Activated CD8-positive, alpha-beta memory T cell treated with anti-CD3 and anti-CD28 coated beads for 4 hours (primary cell): ENCODE measurements at places on chromosomes 2 and 18.

DNA sequence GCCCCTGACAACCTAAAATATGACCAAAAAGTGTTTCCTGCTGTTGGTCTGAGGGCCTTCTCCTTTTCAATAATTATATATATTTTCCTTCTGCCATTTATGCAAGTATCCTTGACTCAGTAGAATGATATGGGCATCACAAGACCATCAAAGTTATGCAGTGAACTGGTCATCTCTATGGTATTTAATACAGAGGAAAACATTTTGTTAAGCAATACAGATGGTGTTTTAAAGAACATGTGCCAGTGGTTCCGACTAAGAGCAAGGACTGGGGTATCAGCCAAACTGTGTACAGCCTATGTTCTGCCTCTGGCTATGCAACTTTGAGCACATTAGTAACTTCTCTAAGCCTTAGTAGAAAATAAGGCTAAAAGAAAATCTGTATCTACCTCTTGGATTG is 179.0 kb downstream of the TRABD2A start:
- DNase-seq = no peak

GRCh38 chr18:50131591-50131990 is 63.4 kb downstream of the MYO5B start:
- DNase-seq = no peak

- no peak for DNase-seq
Measured at GRCh38 chr2:225891771-225892170, 492.3 kb downstream of the NYAP2 start.

GRCh38 chr18:61963705-61964104 is 70.9 kb upstream of the RNF152 start:
- no peak for DNase-seq

GRCh38 chr2:65869296-65869695 is 436.9 kb upstream of the SPRED2 start:
- DNase-seq = no peak

- DNase-seq = no peak
Measured at GRCh38 chr18:45997700-45998151, 30.6 kb upstream of the EPG5 start.

- no peak for DNase-seq
Measured at GRCh38 chr18:11980163-11980493, 1.2 kb upstream of the IMPA2 start.

GRCh38 chr2:56292951-56293350 is 109.2 kb downstream of the CCDC85A start:
- no peak for DNase-seq

- no peak for DNase-seq
Measured at GRCh38 chr2:3299130-3299529, 78.5 kb downstream of the EIPR1 start.

DNA sequence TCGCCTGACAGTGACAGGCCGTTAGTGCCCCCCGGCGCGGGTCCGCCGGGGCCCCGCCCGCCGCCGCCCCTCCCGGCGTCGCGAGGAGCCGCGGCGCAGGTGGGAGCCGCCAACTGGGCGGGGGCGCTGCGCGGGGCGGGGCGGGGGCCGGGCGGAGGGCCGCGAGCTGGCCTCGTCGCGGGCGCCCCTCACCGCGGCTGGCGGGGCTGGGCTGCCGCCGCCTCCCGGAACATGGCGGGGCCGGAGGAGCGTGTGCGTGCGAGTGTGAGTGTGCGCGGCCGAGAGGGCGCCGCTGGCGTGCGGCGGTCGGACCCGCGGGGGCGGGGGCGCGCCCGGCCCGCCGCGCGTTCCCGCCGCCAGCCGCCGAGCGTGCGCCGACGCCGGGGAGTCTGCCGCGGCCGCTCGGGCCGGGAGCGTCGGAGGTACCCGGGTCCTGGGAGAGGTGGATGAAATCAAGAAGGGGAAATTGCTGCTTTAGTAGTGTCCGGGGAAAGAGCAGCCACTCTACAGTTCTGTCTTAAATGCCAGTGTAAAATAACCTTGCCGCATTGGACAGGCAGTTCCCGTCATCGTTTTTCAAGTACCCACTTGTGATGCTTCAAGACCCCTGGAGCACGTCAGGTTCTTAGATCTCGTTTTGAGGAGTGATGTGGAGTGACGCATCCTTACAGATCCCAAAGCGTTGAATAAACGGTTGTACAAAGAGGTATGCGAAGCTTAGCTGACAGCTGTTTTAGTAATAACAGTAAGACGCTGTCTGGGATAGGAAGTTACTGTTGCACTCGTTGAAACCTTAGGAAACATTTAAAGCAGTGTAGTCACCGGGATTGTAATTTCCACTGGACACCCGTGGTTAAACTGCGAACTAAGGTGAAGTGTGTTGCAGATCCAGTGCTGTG is 836 bp downstream of the ANKRD12 start:
- peak; percentile 35 for DNase-seq

DNA sequence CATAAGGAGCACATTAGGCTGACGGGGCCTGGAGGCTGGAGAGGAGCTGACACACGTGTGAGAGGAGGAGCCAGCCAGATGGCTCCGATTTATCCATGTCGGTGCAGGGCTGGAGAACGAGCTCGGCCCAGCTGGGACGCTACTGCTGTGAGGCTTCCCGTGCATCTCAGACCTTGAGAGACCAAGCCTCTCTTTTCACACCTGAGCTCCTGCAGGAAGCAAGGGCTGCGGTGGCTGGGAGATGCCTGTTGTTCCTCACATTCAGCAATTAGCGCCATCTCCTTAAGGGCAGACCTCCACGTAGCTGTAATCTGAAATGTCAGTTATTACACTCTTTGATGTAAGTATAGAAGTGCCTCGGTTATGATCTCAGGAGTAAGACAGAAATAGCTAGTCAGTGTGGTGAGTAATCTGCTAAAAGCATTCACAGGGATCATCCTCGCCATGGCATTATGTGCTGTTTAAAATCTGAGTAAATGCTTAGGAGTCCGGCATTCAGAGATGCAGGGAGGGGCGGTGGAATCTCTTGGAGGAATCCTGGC is 107.9 kb downstream of the PRKCE start:
- no peak for DNase-seq

DNA sequence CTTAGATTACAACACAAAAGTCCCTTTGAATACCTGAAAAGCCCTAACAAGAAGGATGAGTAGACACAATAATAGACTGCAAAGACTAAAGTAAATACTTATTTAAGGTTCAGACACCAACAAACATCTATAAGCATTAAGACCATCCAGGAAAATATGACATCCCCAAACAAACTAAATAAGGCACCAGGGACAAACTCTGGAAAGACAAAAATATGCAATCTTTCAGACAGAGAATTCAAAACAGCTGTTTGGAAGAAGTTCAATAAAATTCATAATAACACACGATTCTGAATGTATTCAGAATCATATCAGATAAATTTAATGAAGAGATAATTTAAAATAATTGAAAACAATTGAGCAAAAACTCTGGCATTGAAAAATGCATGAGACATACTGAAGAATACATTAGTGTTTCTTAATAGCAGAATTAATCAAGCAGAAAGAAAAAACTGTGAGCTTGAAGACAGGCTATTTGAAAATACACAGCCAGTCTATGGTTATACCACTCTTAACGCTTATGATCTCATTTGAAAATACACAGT is 1388.8 kb downstream of the DSC3 start:
- DNase-seq = no peak

DNA sequence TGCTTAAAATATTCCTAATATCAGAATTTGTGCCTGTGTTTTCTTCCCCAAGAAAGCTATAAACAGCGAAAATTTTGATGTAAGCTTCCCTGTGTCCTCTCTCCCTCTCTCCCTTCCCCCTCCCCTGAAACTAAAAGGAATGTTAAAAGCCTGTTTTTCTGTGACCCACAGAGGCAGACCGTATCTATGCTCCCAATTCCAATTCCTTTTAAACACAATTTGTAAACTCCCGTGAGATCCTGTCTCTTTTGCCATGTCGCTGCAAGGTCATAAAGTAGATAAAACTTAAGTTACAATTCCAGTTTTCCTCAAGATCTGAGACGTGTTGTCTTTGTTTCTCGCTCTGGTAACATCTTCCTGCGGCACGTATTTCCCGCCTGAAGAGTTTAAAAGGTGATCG is 23.3 kb downstream of the SKA1 start:
- DNase-seq = no peak
